Fibroblast of villous mesenchyme (primary cell): ENCODE measurements at places on chromosomes 5 and 9. TPM values are rescaled to one million over a fixed set of nuclear protein-coding genes. Genes with fewer than 3 reads are reported as not detected.

Gene SLC4A9
- total RNA-seq, result not detected in 2 replicates

GRCh38 chr5:177194268-177194667, 60.7 kb downstream of the NSD1 start:
- DNase-seq, result peak; percentile 96

DNA sequence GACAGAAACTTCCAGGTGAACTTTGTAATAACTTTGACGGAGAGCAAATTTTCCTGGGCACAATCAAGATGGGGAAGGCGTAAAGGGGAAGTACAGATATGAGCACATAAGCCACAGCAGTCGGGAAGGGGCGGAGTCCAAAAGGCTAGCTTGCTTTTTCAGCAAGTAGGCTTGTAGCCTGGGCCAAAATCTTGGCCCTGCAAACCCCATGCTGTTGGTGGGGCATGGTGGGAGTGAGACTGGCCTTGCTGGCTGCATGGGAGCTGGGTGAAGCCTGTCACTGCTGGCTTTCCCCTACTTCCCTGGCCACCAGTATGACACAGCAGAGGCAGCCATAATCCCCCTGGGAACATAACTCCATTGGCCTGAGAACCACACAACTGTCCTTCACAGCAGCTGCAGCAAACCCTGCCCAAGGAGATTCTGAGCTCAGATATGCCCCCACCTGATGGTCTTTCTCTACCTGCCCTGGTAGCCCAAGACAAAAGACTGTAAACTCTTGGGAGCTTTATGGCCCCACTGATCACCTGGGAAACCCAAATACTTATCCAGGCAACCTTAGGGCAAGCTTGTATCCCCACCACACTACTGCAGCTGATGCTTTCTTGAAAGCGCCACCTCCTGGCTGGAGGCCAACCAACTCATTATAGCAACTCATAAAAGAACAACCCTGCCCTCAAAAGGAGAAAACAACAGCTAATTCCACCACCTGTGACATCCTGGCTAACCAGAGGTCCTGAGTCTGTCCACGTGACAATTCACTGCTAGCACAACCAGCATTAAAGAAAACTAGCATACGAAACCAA, 24.0 kb downstream of the DCTN4 start:
- no peak for DNase-seq

DNA sequence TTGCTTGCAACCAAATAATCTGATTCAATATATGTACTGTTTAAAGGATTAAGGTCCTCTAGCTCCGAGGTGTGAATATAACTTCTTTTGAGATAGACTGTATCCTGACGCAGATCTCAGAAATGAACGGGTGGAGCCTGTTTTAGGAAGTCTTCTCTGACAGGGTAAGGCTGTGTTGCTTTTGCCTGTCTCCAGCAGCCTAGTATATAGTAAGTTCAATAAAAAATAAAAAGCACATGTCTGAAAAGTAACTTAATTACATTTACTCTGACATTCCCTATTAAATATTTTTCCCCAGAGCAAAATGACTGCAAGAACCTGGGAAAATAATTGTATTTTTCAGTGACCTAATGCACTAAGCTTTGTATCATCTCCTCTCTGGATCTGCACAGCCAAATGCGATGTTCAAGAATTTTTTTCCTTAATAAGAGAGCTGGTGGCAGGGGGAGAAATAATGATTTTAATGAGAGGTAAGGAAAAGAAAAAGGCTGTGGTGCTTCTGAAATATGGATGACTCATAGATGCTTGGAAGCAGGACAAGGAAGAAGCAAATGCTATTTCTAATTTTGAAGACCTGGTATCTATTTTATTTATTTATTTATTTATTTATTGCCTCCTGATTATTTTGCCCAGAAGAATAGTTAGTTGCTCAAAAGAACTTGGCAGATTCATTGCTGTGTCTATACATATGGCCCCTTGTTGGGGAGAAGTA, 7.3 kb downstream of the PPP3R2 start:
- DNase-seq, result no peak

- peak; percentile 65 for DNase-seq
These were observed 43.5 kb upstream of the ANKDD1B start for GRCh38 chr5:75567710-75568109.

DNA sequence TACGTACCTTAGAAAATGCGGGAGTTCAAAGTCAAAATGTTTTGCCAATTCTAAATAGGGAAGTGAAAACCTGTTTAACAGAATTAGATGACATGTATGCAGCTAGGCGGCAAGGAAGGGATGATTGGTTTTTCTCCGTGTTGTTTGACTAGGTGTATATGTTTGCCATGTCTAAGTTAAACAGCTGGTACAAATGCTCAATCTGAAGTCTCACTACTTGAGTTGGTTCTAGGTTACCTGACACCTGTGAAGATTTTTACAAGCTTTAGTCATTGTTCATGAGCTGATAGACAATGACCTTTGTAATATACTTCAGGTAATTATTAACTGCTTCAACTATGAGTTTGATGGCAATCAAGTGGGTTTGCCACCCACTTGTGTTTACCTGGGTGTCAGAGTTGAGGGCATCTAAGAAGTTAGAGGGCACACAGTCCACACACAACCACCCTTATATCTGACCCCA, 74.3 kb downstream of the SLC44A1 start:
- no peak for DNase-seq
